Large intestine (tissue), 12 donors: ENCODE measurements at places on chromosomes 12 and 14. TPM values are rescaled to one million over a fixed set of nuclear protein-coding genes. Genes with fewer than 3 reads are reported as not detected.
A peak's percentile ranks its signal among the peaks of the same experiment; 100 is the strongest.

Gene PPM1A
- polyA plus RNA-seq = 46.5 TPM

Gene CLEC9A
- polyA plus RNA-seq = 2.5 TPM

Gene AKAP5
- 3.4 TPM for polyA plus RNA-seq

Gene FBXL14
- 10.3 TPM for polyA plus RNA-seq

Gene LIN7A
- polyA plus RNA-seq = 10.1 TPM

Gene KRT2
- 0.54 TPM for polyA plus RNA-seq

Gene LRFN5
- polyA plus RNA-seq = 2.3 TPM

Gene MDGA2
- polyA plus RNA-seq = 0.82 TPM

Gene SLC10A1
- 0.13 TPM for polyA plus RNA-seq

Gene OR5AU1
- polyA plus RNA-seq = not detected

Gene TCL1A
- 0.40 TPM for polyA plus RNA-seq

Gene SDR9C7
- polyA plus RNA-seq = 0.03 TPM

GRCh38 chr14:105064001-105064400 is 1.2 kb downstream of the GPR132 start:
- DNase-seq = no peak

- DNase-seq = no peak
These were observed 10.7 kb downstream of the MYO1A start for GRCh38 chr12:57039016-57039798.

- DNase-seq = no peak
These were observed 660 bp upstream of the MCRS1 start for GRCh38 chr12:49568442-49569162.

- DNase-seq = no peak
These were observed 34.6 kb upstream of the BEGAIN start for GRCh38 chr14:100621806-100622205.

- DNase-seq = no peak
These were observed 183.1 kb downstream of the EGLN3 start for GRCh38 chr14:33767586-33768457.

DNA sequence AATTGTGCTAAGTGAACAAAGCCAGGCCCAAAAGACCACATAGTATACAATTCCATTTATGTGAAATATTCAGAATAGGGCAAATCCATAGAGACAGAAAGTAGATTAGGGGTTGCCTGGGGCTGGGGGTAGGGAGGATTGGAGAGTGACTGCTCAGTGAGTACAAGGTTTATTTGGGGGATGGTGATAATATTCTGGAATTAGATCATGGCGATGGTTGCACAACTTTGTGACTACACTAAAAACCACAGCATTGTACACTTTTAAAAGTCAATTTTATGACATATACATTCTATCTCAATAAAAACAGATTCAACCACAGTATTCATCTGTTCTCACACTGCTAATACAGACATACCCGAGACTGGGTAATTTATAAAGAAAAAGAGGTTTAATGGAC is 68.7 kb upstream of the MAP1LC3B2 start:
- DNase-seq = no peak

DNA sequence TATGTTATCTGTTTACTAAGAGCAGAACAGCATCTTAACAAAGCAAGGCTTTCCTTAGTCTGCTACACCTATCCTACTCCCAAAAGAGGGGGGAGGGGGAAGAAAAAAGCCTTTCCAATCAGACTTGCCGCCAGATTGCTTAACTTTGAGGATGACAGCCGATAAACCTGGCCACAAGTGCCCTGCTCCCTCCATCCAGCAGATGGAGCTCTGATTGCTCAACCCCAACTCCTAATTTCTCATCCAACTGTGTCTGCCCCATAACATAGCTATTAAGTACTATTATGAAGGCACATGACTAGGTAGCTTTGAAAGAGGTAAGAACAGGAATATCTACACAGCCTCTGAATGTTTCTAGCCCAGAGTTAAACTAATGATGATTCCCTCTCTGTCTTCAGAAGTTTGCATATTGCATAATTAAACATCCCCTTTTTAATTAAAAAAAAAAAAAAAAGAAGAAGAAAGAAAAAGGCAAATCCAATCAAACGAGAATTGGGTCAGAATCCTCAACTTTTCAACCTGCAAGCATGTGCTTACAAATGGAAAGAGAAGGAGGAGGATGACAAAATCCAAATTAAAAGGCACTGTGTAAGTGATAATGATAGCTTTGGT is 247.4 kb downstream of the GALC start:
- peak; percentile 4 for DNase-seq

GRCh38 chr14:61656341-61656740 is 39.0 kb upstream of the HIF1A start:
- no peak for DNase-seq

DNA sequence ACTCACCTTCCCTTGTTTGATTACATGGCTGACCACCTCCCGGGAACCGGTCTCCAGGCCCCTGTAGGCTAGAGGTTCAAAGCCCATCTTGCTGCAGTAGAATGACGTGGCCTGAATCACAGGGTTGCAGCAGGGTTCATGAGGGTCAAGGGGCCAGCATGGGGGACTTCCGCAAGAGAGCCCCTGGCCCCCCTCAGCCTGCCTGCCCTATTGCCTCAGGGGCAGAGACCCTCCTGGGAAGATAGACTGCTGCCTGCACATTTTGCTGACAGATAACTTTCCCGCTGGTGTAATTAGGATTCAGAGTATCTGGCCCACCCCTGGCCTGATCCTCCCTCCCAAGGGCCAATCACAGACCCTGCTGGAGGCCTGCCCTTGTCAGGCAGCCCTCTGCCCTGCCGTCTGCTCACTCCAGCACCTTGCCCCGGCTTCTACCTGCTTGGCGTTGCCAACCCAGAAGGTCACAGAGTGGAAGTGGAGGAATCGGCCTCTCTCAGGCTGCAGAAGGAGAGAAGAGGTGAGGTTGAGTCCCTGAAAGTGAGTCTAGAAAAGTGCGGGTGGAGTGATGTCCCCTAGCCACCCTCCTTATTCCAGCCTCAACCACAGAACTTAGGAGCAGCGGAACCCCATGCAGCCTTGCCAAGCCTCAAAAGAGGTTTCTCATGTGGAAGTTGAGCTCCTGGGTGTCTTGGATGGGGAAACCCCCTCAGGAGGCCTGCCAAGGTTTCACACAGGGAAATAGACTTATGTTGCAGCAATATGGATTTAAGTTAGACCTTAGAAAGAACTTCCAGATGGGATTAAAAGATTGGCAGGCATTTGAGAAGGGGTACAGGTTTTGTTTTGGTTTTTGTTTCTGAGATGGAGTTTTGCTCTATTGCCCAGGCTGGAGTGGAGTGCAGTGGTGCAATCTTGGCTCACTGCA is 1.1 kb downstream of the HPD start:
- no peak for DNase-seq

GRCh38 chr14:88078525-88078924 is 73.6 kb downstream of the GPR65 start:
- no peak for DNase-seq

DNA sequence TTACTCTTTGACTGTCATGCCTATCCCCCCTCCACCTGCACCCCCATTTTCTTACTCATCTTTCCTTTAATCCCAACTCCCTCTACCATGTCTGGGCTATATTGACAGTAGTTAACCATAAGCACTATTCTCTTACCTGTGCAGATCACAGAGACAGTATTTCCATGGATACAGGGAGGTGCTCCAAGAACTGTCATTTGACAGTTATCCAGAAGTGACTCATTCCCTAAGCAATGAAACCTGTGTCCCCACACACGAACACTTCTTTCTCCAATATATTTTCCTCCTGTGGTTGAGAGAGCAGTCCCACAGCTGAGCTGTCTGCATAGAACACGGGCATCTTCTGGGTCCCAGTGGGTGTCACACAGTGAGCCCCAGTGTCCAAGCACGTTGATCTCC is 68.8 kb downstream of the CD163L1 start:
- DNase-seq = no peak

DNA sequence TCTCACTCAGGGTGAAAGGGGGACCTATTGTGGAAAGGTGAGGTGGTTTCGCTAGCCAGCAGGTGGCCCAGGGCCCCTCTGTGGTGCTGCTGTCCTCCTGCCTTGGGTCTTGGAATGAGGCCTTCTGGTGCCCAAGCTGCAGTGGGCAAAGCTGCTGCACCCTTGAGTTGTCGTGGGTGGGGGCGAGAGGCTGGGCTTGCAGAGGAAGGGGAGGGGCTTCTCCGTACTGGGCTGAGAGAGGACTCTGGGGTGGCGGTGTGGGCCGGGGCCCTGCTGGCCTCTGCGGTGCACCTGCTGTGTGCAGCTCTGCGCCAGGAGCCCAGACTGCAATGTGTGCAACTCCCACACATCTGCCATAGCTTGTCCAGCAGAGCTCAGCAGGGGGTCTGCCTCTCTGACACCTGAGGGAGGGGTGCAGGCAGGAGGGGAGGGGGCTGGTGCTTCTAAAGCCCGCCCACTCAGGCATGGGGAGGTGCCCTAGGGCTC is 145.8 kb downstream of the KIF26A start:
- no peak for DNase-seq

DNA sequence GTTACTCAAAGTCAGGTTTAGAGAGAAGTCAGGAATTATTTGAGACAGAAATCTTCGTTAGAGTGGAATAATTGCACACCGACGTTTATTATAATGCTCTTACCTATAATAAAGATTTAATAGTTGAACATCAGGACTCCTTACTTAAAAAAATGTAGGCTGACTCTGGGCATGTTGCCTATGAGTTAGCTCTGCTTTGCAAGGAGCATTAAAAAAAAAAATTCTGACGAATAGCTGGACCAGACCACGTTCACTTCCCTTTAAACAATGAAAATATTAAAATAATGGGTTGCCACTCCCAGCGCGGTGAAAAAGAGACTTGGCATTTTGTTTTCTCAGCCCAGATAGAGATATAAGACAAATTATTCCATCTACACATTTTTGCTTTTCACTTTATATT is 574 bp upstream of the FANCM start:
- no peak for DNase-seq

DNA sequence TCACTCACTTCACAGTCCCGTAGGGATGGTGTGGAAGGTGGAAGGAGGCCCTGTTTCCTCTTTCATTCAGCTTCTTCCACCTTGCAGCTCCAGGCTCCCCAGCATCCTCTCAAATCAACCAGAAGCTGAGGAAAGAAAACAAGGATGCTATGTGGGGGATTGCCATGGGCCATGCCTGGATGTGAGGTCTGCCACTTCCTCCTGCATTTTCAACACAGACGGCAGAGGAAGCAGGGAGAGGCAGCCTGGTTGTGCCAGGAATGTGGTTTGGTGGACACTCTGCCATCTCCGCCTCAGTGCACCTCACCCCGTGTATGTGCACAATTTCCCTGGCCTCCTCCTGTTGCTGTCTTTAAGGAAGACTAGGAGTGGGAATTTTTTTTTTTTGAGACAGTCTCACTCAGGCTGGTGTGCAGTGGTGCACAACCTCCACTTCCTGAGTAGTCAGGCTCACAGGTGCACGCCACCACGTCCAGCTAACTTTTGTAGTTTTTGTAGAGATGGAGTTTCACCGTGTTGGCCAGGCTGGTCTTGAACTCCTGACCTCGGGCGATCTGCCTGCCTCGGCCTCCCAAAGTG is 99.2 kb downstream of the SLC15A4 start:
- no peak for DNase-seq

GRCh38 chr12:10031771-10032175 is 1.3 kb downstream of the CLEC9A start:
- no peak for DNase-seq

GRCh38 chr12:82857911-82858533 is 171.3 kb downstream of the TMTC2 start:
- no peak for DNase-seq

- DNase-seq = no peak
These were observed 18.3 kb downstream of the VWF start for GRCh38 chr12:6106218-6106617.

DNA sequence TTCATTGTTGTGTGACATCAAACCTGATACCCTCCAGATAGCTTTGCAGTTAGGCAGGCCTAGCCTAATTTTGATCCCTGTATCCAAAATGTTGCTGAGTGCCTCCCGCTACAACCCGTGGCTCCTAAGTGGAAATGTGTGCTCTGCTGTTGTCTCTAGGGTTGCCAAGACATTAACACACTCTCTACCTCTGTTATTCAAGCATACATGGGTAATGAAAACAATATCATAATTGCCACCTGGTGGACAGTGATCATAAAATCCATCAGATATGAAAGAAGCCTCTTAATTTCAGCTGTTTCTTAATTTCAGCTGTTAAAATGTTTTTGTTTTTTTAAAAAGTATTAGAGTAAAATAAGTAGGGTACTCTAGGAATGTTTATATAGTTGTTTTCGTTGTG is 93.5 kb downstream of the PLEKHA5 start:
- DNase-seq = no peak

- DNase-seq = no peak
These were observed 18.6 kb upstream of the PRKAB1 start for GRCh38 chr12:119649202-119649808.

- DNase-seq = no peak
These were observed 64.8 kb upstream of the BDKRB2 start for GRCh38 chr14:96139879-96140278.

- no peak for DNase-seq
These were observed 19.3 kb upstream of the LLPH start for GRCh38 chr12:66149702-66150398.

DNA sequence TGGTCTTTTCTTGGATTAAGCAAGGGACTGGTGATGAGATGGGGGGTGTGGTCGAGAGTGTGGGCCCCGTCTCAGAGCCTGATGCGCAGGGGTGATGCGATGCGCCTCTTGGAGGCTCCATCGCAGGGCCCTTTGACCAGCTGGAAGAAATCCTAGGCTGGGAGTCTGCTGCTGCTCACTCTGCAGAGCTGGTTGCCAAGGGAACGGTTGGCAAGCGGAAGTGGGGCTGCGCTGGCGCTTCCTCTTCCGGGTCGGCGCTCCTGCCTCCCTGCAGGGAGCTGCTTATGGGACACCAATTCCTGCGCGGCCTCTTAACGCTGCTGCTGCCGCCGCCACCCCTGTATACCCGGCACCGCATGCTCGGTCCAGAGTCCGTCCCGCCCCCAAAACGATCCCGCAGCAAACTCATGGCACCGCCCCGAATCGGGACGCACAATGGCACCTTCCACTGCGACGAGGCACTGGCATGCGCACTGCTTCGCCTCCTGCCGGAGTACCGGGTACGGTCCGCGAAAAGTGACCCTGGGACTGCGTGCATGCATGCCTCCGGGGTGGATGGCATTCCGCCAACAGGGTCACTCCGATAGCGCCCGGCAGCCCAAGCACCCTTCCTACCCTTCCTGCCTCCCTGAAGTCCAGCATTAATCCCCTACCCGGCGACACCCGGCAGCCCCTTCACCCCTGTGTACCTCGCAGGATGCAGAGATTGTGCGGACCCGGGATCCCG is at the start of gene MYG1:
Gene MYG1, plus strand, starts transcription at position 242 of the 727 bp plus-strand sequence. Its CDS starts 43 bp downstream, at position 285.
- DNase-seq = peak; percentile 94

DNA sequence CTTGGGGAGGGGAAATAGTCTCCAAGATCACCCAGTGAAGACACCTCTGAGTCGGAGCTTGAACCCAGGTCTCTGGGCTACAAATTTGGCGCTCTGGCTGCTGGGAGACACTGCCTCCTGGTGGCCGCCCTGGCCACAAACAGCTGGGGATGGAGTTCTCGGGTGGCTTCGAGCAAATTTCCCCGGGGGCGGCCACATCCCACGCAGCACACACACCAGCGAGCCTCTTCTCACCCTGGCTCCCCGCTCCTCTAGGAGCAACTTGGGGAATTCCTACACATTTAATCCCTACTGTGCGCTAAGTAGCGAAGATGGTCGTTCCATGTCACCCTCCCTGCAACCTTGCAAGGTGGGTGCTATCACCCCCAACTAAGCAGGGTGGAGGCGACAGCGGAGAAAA is 66.2 kb upstream of the BEGAIN start:
- no peak for DNase-seq
